ENCODE measurements at places on chromosomes 13 and 19. TPM values are rescaled to one million over a fixed set of nuclear protein-coding genes. Genes with fewer than 3 reads are reported as not detected.

The HRC gene
- 36.4 TPM for polyA plus RNA-seq

DNA sequence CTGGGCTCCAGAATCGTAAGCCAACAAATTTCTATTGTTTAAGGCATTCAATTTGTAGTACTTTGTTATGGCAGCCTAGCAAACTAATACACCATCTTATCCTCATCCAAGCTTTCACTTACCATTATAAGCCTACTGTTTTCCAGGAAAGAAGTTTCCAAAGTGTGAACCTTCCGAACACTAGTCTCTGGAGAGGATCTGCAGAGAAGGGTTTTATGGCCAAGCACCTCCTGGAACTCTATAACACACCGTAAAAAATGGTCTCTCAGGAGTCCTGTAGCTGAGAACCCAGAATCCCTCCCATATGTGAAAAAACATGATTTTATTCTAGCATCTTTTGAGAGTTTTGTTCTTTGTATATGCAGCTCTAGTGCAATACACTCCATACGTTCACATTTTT lies 142.1 kb downstream of the POSTN start:
- no peak for DNase-seq

The SHD gene
- polyA plus RNA-seq, result 2.1 TPM

The ZNF763 gene
- polyA plus RNA-seq, result 11.2 TPM

The LRG1 gene
- 1.1 TPM for polyA plus RNA-seq

- DNase-seq, result no peak
Measured at GRCh38 chr13:76638882-76639281, 247.3 kb downstream of the KCTD12 start.

The CEACAM6 gene
- 0.35 TPM for polyA plus RNA-seq

GRCh38 chr13:42219876-42220275 lies 52.1 kb upstream of the AKAP11 start:
- no peak for DNase-seq

- peak; percentile 9 for DNase-seq
Measured at GRCh38 chr19:32358321-32358720, 12.9 kb downstream of the ZNF507 start.

The SIAH3 gene
- 0.81 TPM for polyA plus RNA-seq

DNA sequence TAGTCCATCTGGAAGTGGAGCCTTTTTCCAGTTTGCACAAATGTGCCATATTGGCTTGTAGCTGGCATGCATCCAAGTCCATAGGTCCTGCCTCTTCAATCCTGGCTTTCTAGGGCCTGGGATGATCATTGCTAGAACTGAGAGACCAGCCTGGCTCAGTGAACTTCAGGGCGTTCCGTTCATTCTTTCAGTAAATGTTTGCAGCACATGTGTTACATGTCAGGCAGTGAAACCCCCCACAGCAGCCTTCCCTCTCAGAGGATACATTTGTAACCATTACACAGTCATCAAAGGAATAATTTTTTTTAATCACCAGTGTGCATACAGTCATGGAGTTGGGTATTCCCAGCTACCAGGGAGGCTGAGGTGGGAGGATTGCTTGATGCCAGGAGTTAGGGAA lies 9.7 kb downstream of the FUT2 start:
- DNase-seq, result no peak

DNA sequence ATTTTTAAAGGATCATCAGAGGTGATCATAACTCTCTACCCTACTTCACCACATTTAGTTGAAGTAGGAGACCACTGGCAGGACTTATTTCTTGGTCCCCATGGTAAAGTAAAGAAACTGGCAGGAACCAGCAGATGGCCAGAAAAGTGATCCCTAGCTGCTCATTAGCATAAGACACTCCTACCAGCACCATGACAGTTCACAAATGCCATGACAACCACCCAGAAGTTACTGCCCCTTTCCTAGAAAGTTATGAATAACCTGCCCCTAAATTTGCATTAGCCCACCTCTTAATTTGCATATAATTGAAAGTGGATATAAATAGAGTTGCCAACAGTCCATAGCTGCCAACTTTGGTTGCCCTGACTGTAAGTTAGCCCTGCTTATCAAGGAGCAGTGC lies 18.4 kb upstream of the RUBCNL start:
- DNase-seq, result no peak

DNA sequence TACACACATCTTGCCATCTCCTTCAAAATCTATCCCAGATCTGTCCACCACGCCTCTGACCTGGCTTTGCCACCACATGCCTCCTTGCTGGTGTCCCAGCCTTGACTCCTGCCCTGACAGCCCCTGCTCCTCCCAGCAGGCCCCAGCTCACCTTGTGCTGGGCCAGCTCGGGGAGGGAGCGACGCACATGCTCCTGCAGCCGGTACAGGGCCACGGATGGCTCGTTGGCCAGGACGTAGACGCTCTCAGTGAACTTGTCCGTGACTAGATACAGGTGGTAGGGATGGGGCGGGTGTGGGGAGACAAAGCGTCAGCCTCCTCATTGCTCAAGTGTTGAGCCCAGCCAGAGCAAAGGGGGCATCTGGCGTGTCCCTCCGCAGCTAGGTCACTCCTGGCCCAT lies 5.2 kb downstream of the BORCS8 start:
- no peak for DNase-seq

GRCh38 chr13:24680258-24680920 lies at the start of gene ATP12A:
Gene ATP12A, plus strand, starts transcription at chr13:24680408. Its CDS starts 336 bp downstream, at chr13:24680744.
- DNase-seq, result peak; percentile 31

DNA sequence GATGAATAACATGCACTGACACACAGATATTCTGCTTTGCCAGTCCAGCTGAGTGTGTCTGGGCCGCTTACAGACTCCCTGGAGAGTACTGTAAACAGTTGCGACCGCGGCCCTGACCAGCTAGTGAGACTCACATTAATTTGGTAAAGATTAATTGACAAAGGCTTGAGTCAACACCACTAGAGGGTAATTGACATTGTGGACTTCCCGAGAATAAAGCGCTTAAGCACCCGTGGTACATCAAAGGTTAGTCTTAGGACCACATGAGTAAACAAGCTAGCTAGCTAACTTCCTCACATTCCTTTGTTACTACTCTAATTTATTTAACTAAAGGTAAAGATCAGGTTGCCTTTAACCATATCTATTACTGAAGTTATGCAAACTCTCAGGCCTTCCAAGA lies 624.4 kb upstream of the ARGLU1 start:
- no peak for DNase-seq

DNA sequence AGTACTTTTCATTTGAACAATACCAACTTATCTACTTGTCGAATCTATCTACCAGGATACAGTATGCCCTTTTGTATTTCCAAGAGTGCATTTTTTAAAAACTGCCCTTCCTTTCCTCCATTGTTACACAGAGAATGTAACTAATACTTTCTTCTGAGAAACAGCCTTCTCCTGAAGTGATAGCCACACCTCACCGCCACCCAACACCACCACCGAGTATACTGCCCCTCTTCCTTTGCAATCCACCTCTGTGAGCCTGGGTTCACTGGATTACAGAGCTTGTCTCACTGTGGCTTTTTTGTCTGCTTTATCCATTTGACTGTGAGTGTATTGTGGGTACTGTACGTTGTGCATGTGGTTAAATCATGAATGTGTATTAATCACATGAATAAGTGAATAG lies 305.4 kb downstream of the KLF12 start:
- no peak for DNase-seq

DNA sequence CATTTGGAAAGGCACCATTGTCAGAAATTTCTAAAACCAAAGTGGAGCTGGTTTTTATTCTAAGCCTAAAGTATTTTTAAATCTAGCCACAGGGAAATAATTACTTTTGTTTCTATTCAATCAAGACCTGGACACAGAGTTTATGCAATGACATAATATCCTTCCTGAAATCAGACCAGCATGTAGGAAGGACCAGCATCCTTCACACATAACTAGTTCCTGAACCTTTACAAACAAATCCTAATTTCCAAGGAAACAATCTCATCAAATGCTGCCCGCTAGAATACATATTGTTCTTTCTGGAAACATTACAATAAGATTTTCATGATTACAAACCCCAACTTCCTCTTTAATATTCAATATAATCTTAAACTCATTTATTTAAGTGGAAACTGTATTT lies 1.5 kb downstream of the STARD13 start:
- no peak for DNase-seq

DNA sequence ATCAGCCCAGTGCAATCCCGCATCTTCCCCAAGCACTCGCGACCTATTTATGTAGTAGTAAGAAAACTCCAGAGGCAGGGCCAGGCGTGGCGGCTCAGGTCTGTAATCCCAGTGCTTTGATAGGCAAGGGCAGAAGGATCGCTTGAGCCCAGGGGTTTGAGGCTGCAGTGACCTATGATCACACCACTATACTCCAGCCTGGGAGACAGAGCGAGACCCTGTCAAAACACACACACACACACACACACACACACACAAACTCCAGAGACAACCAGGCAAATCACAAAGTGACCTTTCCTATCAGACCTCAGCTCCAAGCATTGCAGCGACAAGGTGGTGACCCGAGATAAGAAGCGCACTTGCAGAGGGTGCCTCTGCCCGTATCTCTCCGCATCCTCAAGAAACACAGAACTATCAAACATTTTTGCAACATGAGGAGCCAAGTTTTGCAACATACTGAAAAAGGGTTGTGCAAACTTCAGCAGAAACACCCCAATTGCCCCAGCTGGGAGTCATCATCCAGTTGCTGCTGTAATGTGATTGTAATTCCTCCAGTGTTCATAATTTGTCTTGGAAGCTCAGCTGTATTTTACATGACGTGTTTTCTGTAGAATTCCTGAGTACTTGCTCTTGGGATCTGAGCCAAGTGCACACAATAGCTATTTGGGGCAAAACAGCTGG lies 8.7 kb upstream of the KLF2 start:
- peak; percentile 87 for DNase-seq

The PSG7 gene
- not detected for polyA plus RNA-seq

The ITPKC gene
- 14.8 TPM for polyA plus RNA-seq

DNA sequence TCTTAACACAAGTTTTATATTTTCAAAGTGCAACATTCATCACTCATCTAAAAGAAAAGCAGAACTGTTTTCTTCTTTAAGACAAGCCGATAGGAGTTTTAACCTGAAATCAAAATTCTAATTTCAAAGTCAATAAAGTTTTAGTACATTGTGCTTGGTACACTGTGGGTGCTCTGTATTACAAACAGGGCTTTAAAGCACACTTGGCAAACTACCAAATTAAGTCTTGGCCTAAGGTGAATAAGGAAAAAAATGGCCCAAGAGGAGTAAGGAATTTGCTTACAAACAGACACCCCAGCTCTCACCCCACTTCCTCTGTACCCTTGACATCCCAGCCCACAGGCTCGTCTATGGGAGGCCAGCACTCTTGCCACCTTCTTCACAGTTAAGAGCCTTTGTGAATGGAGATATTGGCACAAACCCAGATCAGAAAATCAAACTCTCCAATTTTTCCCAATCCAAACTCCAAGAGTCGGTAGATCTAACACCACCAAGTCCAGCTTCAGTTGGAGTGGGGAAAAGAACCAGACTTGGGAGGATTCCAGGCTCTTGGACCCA lies 66.0 kb downstream of the ABCC4 start:
- DNase-seq, result no peak

DNA sequence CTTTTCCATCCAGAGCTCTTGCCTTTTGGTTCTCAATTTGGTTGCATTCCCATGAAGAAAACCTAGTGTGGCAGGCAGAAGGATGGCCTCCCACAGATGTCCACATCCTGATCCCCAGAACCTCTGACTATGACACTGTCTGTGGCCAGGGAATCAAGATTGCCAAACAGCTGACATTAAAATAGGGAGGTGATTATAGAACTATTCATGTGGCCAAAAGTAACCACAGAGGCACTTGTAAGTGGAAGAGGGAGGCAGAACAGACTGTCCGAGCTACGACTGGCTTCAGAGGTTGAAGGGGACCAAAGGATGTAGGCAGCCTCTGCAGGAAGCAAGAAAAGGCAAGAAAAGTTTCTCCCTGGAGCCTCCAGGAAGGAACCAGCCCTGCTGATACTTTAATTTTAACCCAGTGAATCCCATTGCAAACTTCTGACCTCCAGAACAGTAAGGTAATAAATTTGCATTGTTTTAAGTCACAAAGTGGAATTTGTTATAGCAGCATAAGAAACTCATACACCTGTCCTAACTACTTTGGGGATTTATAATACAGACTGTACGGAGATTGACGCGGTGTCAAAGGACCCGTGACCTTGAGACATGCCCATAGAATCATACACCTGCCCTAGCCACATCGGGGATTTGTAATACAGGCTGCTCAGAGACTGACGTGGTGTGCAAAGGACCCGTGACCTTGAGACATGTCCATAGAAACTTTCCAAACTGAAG lies 106.5 kb downstream of the ATP11A start:
- DNase-seq, result no peak

GRCh38 chr13:77378662-77379061 lies 51.8 kb upstream of the MYCBP2 start:
- DNase-seq, result no peak

DNA sequence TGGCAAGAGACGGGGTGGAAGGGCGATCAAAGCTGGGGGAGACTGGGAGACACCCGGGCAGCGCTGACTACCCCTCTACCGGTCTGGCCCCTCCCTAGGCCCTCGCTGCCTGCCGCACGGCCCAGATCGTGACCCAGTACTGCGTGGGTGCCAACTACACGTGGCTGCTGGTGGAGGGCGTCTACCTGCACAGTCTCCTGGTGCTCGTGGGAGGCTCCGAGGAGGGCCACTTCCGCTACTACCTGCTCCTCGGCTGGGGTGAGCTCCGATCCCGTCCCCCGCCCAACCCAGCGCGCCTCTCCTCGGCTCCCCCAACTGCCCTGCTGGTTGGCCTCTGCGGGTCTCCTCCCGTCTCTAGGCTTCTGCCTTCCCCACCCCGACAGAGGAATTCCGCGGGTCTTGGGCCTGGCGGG lies 8.8 kb downstream of the GIPR start:
- no peak for DNase-seq

The MCF2L gene
- 35.8 TPM for polyA plus RNA-seq

GRCh38 chr19:7187605-7188339 lies 106.4 kb downstream of the INSR start:
- DNase-seq, result no peak

DNA sequence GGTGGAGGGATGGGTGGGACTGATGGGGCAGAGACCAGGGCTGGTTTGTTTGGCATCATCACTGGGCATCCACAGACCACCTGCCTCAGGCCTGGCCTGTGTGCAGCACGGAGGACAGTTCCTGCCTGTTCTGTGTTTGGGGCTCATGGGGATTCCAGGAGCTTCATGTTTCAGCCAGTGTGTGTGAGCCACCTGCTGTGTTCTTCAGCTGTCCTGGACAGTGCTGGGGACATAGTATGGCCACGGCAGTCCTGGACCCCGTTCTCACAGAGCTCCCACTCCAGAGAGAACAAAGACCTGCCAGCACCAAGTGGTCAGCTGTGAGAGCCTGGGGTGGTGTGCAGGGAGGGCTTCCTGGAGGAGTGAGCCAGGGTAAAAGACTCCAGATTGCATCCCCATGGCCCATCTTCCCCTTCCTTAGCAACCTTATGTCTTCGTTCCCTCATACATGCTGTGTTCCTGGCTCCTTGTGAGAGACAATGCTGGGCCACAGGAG lies 2.0 kb upstream of the CCDC97 start:
- no peak for DNase-seq

The ZNF776 gene
- polyA plus RNA-seq, result 40.8 TPM

The DHRS12 gene
- polyA plus RNA-seq, result 20.9 TPM

Data from renal pelvis (tissue), 12 donors.